ENCODE measurements at places on chromosomes 13 and 19.

- peak; percentile 82 for DNase-seq
Observed at GRCh38 chr19:48190288-48190884, 19.9 kb downstream of the ZSWIM9 start.

DNA sequence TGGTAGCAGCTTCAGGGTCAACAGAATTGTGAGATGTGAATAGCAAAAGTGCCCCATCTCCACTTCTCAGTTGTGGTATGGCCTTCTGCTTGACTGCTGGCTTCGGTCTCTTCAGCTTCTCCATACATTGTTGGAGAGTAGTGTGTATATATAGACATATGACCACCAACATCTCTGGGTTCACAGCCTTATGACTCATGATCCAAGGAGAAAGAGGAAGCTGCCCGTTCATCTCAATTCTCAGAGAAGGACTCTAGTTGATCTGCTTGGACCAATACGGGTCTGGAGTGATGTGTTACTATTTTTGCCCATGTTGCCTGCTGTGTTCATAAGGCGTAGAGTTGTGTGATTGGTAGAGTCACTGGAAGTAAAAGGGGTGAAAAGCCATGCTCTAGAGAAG, 3.6 kb upstream of the COMMD6 start:
- DNase-seq: no peak

- no peak for DNase-seq
Observed at GRCh38 chr13:42354241-42355091, 82.5 kb downstream of the AKAP11 start.

- no peak for DNase-seq
Observed at GRCh38 chr13:54805743-54806142, 1777.1 kb downstream of the OLFM4 start.

- DNase-seq: no peak
Observed at GRCh38 chr13:30824651-30825050, 81.4 kb upstream of the MEDAG start.

DNA sequence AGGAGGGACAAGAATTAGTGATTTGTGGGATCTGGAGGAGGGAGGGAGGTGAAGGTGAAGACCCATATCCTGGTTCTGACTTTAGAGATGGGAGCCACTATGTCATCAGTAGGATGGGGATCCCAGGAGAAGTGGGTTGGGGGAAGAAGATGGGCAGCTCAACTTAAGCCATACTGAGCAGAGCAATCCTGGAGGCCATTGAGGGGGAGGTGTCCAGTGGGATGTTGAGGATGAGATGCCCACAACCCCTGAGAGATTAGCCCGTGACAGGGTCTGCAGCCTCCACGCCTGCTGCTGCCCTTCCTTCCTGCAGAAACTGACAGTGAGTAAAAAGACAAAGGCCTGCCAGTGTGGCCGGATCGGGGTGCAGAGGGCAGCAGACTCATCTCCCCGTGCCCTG, 11.2 kb upstream of the SIGLEC6 start:
- DNase-seq: no peak

- DNase-seq: no peak
Observed at GRCh38 chr13:53005626-53006025, 23.0 kb upstream of the OLFM4 start.

- no peak for DNase-seq
Observed at GRCh38 chr19:43768273-43769050, 12.3 kb downstream of the KCNN4 start.

Measured in dorsolateral prefrontal cortex (tissue), 122 donors.